ENCODE measurements at places on chromosomes 3 and 15.

- DNase-seq: no peak
These were observed 16.5 kb upstream of the FAM3D start for GRCh38 chr3:58683001-58683458.

- DNase-seq: no peak
These were observed 457.9 kb upstream of the ALCAM start for GRCh38 chr3:104908761-104909160.

DNA sequence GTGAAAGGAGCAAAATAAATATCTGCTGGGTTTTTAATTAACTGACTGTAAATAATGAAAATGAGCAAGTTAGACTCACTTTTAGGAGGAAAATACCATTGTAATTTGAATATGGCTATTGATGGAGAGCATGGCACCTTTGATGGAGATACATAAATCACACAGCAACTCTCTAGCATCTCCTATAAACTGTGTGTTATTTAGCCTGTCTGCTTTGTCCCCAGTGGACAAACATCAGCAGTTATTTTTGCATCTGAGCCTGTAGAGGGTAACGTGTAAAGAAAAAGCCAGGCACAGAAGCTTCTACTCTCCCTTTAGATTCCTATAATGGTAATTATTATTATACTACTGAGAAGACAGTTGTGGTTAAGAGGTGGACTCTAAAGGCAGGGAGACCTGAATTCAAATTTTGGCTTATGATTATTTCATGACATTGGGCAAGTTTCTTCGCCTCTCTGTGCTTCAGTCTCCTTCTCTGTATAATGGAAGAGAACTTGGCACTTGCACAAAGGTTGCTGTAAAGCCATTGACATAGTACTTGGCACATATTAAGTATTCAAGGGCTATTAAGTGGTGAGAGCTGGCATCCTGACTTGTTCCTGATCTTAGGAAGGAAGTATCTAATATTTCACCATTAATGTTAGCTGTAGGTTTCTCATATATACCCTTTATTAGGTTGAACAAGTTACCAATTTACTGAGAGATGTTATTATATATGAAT, 289.5 kb upstream of the TRIM42 start:
- no peak for DNase-seq

GRCh38 chr3:152399374-152399773, 130.6 kb downstream of the MBNL1 start:
- DNase-seq: no peak

DNA sequence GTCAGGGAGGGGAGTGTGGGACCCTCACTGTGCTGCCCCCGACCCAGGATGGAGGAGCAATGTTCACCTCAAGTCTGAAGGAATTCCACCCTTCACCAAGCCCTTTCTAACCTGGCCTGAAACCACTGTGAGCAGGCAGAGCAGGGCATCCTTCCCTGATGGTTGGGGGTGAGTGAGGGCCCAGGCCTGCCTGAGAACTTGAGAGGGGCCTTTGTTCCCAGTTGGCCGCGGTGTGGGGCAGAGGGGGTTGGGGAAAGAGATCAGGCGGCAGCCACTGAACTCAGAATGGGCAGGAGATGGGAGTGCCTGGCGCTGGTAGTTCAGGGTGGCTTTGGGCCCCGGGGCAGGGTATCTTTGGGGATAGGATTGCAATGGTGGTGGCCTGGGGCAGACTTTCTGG, 103.5 kb upstream of the RPL32 start:
- no peak for DNase-seq

DNA sequence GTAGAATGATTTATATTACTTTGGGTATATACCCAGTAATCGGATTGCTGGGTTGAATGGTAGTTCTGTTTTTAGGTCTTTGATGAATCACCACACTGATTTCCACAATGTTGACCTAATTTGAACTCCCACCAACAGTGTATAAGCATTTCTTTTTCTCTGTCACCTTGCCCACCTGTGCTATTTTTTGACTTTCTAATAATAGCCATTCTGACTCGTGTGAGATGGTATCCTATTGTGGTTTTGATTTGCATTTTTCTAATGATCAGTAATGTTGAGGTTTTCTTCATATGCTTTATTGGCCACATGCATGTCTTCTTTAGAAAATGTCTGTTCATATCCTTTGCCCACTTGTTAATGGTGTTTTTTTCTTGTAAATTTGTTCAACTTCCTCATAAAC, 340.8 kb downstream of the PLOD2 start:
- DNase-seq: no peak

DNA sequence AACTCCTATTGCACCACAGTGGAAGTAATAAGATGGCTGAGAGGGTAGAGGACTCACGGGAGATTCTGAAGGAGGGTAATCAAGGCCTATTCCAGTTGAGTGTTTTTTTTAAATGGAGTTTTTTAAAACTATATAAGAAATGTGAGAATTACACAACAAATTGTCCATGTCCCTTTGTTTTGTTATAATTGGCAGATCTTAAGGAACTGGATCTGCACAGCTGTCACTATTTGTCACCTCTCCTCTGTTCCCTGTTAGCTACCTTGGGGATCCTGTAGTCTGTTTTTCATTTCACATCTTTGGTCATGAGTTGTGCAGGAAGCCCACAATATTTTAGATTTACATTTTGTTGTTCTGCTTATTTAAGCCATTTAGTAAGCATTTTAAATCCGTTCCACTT, 77.3 kb upstream of the TSPAN3 start:
- DNase-seq: no peak
